Stimulated activated CD8-positive, alpha-beta memory T cell treated with anti-CD3 and anti-CD28 coated beads, Interleukin-4, amount 100 ng/mL, for 48 hours (primary cell): ENCODE measurements at places on chromosomes 3 and 15.

- DNase-seq, result no peak
Observed at GRCh38 chr3:72231439-72232196, 446.7 kb upstream of the PROK2 start.

DNA sequence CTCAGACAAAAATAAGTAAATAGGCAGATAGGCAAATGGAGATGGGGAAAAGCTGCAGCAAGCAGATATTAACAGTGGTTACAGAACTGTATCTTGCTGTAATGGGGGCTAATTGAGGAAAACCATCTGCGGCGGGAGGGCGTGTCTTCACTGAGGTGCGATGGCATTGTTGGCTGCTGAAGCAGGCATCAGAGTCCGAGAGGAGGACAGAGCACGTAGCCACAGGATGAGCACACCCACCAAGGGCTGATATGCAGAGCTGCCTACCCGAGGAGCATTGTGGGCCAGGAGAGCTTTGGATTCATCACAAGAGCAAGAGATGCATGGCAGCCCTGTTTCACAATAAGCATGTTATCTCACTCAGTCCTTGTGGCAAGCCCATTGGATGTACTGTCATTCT, 30.4 kb downstream of the CHRNA7 start:
- DNase-seq, result no peak

DNA sequence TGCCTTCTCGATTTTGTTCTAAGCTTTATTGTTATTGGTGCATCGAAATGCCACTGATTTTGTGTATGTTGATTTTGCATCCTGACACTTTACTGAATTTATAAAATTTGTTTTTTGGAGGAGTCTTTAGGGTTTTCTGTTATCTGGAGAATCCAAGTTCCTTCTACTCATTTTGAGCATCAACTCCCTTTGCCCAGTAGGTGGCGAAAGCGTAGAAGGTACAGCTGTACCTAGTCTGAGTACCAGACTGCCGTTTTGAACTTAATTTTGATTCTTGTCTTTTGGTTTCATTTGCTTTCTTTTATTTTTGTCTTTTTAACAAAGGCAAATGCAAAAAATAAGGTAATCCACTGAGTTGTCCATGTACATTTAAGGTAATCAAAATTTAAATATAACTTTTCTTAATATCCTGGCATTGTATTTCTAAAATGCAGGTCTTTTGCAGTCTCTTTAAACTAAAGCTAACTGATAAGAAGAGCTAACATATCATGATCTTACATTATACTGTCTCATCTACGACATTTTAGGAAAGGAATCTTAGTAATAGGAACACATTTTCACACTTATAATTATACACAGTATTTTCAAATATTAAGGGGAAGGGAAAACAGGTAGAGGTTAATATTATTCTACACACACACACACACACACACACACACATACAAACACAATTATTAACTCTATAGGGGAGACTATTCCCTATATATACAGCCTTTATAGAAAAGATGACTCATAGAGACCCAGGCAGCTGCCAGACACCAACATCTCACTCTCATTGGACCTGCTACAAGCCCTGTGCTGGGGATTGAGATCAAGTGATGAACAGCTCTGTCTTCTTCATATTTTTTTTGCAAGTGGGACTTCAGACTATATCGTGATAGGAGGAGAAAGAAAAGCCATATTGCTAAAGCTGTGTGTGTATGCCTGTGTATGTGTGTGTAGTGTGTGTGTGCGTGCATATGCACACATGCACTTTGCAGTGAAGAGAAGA, 71.8 kb downstream of the SYNPR start:
- DNase-seq, result peak; percentile 39

- peak; percentile 25 for DNase-seq
Observed at GRCh38 chr3:107117922-107118536, 259.2 kb upstream of the CCDC54 start.

DNA sequence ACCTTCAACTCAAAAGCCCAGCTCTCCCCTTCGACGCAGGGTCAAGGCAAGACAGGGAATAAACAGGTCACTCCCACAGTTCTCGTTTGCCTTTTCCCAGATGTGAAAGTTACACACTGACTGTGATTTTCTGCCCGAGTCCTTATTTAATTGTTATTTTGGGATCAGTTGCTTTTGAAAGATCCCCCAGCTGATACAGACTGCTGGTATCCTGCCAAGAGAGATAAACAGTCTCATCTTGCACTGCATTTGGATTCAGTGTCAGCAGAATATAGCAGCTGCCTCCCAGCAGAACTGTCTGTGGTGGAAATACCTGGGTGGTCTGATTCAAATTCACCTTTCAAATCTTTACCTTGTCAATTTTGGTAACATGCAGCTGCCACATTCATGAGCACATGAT, 56.0 kb upstream of the FAM3D start:
- DNase-seq, result no peak

DNA sequence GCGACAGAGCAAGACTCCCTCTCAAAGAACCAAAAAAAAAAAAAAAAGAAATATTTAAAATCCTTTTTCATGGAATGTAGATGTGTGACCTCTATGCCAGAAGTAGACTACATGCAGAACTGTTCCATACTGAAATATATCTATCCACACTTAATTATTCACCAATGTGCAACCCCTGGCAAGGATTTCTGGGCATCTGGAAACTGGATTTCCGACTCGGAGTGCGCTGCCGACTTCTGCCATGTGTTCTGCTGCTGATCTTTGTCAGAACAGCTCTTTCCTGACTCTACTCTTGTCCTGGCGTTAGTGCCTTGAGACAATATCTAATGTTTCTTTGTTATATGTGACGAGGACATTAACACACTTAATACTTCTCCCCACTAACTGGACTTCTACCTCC, 11.7 kb downstream of the LIPH start:
- DNase-seq, result no peak

DNA sequence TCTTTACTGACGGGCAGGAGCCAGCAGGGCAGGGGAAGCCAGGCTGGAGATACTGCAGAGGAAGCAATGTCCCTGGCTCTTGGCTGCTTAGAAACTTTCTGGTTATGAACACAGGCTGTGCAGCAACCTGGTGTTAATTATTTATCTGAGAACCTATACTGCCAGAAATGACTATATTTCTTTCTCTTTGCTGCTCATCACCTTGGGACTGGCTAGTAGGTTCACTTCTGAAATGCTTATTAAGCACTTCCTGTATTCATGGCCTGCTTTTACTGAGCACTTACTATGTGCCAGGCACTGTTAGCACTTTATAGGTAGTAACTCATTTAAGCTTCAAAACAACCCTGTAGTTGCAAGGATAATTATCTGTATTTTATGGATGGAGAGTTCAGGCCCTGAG, 57.6 kb downstream of the RAB11A start:
- DNase-seq, result no peak

DNA sequence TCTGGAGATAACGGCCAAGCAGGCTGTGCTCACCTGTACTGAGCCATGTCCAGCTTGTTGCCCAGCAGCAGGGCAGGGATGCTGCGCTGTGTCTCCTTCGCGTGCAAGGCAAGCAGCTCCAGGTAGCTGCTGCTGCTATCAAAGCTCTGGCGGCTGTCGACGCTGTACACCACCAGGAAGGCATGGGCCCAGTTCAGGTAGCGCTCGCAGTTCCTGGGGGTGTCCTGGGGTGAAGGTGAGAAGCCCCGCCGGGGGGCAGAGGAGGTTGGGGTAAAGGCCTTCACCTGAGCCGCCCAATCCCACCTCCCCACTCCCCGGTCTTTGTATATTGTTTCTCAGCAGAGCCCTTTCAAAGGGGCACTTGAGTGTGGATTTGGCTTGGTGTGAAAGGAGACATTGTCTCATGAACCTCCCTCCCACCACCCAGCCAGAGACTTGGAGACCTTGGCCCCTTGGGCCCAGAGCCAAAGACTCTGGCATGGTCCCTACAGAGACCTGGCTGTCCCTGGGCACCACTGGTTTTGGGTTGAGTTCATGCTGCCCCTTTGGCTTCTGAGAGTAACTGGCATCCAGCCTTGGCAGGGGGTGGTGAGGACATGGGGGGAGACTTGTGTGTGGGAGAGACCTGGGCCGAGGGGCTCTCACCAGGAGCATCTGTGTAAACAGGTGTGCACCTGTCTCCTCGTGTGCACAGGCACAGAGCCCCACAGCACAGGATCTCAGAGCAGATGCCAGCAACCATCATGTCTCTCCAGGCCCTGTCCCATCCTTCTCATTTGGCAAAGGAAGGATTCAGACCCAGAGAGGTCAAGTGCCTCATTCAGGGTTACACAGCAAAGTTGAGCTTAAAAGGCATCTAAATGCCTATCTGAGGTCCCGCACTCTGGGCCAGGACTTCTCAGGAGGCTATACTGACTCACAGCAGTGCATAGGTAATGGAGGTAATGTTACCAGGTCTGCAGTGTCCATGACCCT, 9.1 kb downstream of the RASL12 start:
- no peak for DNase-seq

DNA sequence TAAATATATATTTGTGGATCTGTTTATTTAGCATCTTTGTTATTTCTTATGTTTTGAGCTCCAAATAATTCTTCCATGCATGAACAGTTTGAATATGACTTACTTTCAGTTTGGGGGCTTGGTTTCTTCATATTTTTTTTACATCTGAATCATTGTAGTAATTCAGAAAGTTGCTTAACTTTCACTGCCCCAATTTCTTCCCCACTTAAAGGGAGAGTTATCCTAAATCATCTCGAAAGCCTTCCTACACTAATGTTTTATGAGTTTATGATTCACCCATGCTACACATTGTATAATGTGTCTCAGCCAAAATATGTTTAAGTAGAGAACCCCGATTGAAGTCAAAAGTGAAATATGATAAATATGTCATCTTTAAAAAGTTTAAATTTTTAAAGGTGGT, 47.8 kb downstream of the SPRED1 start:
- DNase-seq, result no peak

DNA sequence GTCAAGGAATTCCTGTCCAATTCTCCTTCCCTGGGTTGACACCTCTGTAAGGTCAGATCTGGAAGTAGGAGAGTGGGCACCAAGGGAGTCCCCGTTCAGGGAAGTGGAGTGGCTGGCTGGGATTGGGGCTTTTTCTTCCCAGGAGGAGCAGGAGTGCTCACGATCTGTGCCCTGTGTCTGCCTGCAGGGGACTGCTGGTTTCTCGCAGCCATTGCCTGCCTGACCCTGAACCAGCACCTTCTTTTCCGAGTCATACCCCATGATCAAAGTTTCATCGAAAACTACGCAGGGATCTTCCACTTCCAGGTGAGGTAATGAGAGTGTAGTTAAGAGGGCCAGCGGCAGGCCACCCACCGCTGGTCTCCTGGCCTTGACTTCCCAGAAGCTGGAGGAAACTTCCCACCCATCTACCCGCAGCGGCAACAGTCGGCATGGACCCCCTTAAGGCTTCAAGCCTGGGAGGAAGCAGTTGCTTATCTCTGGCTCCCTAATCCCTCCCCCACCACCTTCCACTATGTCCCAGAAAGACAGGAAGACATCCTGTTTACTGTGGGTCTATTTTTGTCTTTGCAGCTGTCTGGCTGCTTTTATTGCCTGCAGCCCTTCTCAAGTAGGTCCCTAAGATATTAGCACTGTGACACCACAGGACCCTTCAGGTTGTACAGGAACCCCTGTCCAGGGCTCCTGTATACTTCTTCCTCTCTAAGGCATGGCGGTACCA, 26.8 kb downstream of the CAPN3 start:
- DNase-seq, result no peak

- no peak for DNase-seq
Observed at GRCh38 chr3:157190380-157190872, 30.5 kb upstream of the CCNL1 start.

GRCh38 chr3:128859630-128860029, 19.8 kb upstream of the ACAD9 start:
- DNase-seq, result no peak

GRCh38 chr15:70382762-70383458, 285.2 kb upstream of the TLE3 start:
- no peak for DNase-seq

GRCh38 chr3:190224456-190224855, 97.8 kb downstream of the CLDN1 start:
- DNase-seq, result no peak

DNA sequence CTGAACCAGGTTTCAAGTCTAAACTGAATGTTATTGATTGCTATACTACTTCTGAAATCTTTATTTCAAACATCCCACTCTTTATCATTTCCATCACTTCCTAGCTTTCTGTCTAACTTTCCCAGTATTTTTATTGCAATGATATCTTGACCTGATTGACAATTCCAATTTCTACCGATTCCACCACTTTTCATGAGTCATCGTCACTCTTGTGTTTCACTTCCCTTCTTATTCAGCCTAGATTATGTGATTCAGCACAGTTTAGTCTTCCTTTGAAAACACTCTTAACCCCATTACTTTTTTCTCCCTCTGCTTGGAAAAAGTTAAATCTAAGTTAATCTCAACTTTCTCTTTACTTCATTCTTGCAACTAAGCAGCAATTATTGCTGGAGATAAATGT, 62.6 kb downstream of the SLC7A14 start:
- no peak for DNase-seq

DNA sequence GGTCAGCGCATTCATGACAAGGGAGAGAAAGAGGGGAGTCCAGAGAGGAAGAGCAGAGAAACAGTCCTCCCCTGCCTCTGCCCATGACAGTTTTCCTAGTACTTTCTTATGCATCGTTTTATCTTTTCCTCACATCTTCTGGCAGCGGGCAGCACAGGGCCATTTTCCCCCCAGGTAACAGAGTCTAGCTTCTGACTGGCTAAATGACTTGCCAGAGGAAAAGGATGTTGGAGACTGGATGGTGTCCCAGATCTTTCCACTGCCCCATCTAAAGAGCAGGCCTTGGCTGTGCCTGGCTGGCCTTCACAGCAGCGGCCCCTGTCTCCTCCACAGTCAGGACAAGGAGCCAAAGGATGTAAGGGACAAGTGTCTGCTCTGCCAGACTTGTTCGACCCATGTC, 59.3 kb downstream of the CTDSPL start:
- no peak for DNase-seq

GRCh38 chr3:31077826-31078225, 183.4 kb upstream of the GADL1 start:
- no peak for DNase-seq

GRCh38 chr3:180624714-180625113, 22.8 kb downstream of the TTC14 start:
- no peak for DNase-seq

GRCh38 chr15:70195587-70196305, 98.0 kb upstream of the TLE3 start:
- no peak for DNase-seq

DNA sequence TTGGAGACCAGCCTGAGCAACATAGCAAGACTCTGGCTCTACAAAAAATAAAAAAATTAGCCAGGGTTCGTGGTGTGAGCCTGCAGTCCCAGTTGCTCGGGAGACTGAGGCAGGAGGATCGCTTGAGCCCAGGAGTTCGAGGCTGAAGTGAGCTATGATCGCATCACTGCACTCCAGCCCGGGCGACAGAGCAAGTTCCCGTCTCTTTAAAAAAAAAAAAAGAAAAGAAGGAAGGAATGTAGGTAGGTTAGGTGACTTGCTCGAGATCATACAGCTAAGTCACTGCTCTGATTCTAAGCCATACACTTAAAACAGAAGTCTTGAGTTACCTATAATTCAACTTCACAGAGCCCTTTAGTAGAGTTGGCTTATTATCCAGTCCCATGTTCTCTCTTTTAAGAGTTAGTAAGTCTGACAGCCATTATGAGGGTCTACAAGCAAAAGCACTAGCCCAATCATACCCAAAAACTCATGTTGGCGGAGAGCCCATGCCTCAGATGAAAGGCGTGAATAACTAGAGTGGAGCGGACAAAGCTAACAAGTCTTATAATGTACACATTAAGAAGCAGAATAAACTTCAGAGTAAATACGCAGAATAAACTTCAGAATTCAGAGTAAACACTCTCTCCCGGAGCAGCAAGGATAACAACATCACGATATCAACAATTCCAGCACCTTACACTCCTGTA, 768 bp downstream of the AAGAB start:
- no peak for DNase-seq

GRCh38 chr3:106113747-106114146, 244.9 kb upstream of the CBLB start:
- DNase-seq, result no peak

- no peak for DNase-seq
Observed at GRCh38 chr3:115580566-115580965, 42.7 kb upstream of the GAP43 start.
